ENCODE measurements at places on chromosomes 5 and 9.

DNA sequence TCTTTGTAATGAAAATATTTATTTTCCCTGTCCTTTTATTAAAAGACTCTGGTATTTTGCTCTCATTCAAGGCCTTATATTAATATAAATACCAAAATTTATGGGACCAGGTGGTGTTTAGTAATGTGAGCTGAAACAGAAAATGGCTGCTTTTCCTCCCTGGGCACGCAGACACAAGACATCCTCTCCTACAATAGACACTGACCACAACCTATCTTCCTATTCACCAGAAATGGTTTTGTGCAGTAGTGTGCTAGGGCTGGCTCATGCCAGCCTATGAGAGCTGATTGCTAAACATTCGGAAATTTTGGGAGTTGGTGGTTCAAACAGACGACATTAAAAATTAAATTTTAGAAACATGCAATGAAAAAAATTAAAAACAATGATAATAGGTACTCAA is 338.2 kb downstream of the BNC2 start:
- DNase-seq = no peak

DNA sequence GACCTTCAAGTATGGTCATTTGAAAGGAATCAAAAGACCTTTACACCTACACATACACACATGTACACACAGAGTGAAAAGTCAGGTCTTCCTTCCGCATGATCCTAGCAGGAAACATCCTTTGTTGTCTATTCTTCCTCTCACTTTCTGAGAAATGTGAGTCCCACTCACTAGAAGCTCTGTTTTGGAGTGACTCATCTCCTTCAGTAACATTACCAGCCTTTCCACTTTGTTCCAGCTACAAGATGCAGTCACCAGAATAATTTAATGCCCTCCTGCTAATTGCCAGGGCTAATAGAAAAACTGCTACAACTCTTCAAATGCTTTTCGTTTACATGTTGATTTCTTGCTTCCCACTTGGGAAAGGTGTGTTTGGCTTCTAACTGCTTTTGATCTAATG is 417.3 kb downstream of the RASEF start:
- no peak for DNase-seq

DNA sequence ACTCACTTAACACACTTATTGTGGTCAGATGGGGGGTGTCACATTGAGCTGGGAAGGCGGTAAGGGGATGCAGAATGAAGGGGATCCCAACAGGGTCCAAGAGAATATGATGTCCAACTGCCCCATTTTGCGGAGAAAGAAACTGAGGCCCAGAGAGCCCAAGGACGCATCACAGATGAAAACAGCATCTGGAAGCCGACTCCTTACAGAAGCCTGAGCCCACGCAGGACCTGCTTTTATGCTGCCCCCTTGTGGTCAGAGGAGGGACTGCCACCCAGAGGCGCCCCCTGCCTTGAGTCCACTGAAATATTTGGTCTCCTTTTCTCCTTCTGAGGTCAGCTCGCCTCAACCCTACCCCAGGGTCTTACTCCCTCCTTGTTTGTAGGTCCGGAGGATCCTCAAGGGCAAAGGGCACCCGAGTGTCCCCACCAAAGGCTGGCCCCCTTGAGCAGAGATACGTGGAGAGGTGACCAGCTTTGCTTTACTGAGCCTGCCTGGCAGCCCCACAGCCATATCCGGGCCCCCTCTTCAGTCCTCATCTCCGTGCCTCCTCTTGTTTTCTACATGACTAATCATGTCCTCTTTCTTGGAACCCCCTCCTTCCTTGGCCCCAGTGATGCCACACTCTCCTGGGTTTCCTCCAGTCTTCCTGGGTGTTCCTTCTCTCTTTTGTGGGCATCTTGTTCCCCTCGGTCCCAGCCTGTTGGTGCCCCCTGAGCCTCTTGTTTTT is 30.0 kb upstream of the TTLL11 start:
- peak; percentile 61 for DNase-seq

DNA sequence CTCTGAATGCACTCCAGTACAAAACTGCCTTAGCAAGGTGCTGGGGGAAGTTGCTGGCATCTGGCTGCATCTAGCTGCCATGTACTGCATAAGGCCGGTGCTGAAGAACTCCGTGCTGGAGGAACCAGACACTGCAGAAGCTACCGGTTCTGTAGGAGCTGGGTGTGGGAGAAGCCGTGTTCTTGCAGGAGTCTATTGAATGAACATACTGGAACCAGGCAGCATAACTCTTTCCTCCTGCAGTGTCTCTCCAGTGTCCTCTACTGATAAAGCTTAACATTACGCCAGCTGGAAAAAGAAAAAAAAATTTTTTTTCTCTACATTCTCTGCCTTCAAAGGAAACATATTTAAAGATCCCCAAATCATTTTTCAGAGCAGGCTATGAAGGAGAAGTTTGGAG is 38.5 kb downstream of the VPS13A start:
- DNase-seq = no peak

DNA sequence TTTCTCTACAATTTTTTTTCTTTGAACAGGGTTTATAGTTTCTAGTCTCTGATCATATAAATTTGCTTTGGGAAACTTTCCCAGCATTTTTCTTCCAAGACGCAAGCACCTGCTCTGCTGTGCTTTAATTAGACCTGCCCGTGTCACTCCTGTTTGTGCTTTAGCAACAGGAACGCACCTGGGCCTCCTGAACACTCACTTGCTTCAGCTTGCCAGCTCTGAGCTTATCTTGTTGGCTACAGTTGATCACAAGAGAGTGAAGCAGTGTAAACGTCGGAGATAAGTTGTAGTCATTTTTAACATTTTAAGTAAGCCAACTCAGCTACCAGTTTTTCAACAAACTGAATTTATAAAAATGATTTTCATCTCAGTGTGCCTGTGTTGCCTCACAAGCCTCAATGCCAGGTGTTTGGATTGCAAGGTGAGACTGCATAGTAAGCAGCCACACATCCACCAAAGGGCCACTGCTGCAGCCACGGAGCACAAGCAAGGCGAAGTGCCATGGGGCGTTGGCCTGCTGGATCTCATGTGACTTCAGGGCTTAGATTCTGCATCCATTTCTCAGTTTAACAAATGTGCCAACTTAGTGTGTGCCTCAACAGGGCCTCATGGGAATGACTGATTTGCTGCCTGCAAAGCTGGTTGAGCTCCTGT is 166.9 kb downstream of the TRIO start:
- no peak for DNase-seq

GRCh38 chr9:130660683-130661450 is 3.5 kb upstream of the PRDM12 start:
- no peak for DNase-seq

- peak; percentile 83 for DNase-seq
These were observed at the start of gene PLPP1 for GRCh38 chr5:55534436-55535198. TSS of gene PLPP1 (minus strand) at chr5:55534964. CDS start at chr5:55534629, 335 bp downstream.

GRCh38 chr9:133359399-133360175 is 3.2 kb downstream of the SURF2 start:
- no peak for DNase-seq
